ENCODE measurements at places on chromosomes 7 and 10. TPM values are rescaled to one million over a fixed set of nuclear protein-coding genes. Genes with fewer than 3 reads are reported as not detected.

CLDN3 gene
- not detected for total RNA-seq

KIF11 gene
- total RNA-seq: 0.59 TPM

DNA sequence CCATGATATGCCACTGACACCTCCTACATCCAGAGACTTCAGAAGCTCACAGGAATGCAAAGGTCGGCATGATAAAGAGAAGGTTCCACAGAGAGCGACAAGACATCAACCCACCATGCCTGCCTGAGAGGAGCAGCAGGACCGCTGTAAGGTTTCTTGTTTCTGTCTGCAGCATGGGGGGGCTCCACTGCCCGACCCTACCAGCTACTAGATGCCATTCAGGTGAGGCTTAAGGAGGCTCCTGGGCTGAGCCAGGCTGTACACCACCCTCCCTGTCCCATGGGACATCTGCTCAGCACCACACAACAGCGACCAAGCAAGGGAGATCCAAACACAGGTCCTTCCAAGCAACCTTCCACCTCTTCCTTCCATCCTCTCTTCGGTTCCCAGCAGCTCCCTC lies 234.6 kb downstream of the TNS3 start:
- DNase-seq: peak; percentile 41

LEP gene
- 0.30 TPM for total RNA-seq

DNA sequence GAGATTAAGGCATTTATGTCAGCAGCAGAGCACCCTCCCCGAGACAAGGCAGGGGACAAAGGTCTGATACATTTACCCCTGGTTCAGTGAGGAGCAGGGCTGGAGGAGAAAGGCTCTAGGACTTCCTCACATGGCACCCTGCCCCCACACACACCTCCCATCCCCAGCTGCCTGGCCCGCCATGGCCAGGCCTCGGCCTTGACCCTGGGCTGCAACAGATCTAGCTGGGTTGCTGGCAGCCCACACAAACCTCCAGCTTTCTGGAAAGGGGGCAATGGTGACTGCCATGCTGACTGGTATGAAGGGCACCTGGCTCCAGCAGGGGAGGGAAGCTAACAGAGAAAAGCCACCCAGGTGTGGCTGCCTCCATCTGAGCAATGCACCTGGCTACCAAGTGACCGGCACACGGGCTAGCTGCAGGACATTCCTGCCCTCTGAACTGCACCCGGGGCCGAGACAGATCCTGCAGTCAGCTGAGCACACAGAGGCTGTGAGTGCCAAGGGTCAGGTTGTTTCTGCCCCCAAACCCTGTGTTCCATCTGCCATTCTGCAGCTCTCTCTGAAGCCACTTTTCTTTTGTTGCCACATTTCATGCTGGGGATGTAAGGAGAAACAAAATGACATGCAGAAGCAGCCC lies 85.8 kb upstream of the LRRC18 start:
- no peak for DNase-seq

DNA sequence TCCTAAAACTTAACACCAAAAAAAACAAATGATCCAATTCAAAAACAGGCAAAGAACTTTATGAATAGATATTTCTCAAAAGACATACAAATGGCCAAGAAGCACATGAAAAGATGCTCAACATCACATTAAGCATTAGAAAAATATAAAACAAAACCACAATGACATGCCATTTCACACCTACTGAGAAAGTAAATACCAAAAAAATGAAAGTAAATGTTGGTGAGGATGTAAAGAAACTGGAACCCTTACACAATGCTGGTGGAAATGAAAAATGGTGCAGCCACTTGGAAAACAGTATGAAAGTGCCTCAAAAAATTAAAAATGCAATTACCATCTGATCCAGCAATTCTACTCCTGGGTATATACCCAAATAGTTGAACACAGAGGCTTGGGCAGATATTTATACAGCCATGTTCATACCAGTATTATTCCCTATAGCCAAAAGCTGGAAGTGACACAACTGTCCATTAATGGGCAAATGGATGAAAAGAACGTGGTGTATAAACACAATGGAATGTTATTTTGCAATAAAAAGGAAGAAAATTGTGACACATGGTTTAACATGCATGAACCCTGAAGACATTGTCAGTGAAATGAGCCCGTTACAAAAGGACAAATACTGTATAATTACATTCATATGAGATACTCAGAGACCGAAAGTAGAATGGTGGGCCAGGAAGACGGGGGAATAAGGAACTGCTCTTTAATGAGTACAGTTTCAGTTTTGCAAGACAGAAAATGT lies 89.0 kb downstream of the JMJD1C start:
- no peak for DNase-seq

MCU gene
- total RNA-seq: 14.6 TPM

GRCh38 chr7:73865738-73866445 lies 4.9 kb downstream of the TMEM270 start:
- no peak for DNase-seq

GRCh38 chr7:140656548-140657515 lies 15.9 kb upstream of the ADCK2 start:
- DNase-seq: peak; percentile 81

ICA1 gene
- total RNA-seq: 76.0 TPM

- no peak for DNase-seq
Measured at GRCh38 chr10:117663750-117664149, 121.2 kb downstream of the EMX2 start.

MUC12 gene
- total RNA-seq: 0.19 TPM

ABCC2 gene
- total RNA-seq: 0.30 TPM

GRCh38 chr7:33885290-33886148 lies 19.8 kb upstream of the BMPER start:
- no peak for DNase-seq

ASB10 gene
- 17.3 TPM for total RNA-seq

- DNase-seq: no peak
Measured at GRCh38 chr7:55723621-55723941, 139.0 kb downstream of the SEPTIN14 start.

- DNase-seq: peak; percentile 82
Measured at GRCh38 chr7:28685242-28685643, 272.9 kb downstream of the TRIL start.

PAPOLB gene
- total RNA-seq: 0.05 TPM

- DNase-seq: no peak
Measured at GRCh38 chr10:12589791-12590190, 240.4 kb downstream of the CAMK1D start.

GRCh38 chr10:12741360-12741804 lies 260.1 kb downstream of the CCDC3 start:
- DNase-seq: no peak

DNA sequence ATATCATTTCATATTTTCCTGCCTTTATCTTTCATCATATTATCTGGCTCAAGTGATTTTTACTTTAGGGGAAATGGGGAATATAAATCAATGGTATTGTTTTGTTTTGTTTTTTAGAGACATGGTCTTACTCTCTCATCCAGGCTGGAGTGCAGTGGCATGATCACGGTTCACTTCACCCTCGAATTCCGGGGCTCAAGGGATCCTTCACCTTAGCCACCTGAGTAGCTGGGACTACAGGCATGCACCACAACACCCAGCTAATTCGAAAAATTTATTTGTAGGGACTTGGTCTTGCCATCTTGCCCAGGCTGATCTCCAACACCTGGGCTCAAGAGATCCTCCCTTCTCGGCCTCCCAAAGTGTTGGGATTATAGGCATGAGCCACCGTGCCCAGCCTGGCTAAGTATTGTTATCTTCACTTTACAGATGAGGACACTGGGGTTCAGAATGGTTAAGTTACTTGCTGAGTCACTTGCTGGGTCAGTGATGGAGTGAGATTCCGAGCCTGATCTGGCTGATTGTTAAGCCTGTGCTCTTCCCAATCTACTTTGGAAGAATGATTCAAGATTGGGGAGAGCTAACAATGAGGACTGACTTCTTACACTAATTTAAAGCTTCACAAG lies 3.7 kb upstream of the SLC16A9 start:
- no peak for DNase-seq

- no peak for DNase-seq
Measured at GRCh38 chr10:43702213-43702935, 53.7 kb upstream of the ZNF32 start.

DNA sequence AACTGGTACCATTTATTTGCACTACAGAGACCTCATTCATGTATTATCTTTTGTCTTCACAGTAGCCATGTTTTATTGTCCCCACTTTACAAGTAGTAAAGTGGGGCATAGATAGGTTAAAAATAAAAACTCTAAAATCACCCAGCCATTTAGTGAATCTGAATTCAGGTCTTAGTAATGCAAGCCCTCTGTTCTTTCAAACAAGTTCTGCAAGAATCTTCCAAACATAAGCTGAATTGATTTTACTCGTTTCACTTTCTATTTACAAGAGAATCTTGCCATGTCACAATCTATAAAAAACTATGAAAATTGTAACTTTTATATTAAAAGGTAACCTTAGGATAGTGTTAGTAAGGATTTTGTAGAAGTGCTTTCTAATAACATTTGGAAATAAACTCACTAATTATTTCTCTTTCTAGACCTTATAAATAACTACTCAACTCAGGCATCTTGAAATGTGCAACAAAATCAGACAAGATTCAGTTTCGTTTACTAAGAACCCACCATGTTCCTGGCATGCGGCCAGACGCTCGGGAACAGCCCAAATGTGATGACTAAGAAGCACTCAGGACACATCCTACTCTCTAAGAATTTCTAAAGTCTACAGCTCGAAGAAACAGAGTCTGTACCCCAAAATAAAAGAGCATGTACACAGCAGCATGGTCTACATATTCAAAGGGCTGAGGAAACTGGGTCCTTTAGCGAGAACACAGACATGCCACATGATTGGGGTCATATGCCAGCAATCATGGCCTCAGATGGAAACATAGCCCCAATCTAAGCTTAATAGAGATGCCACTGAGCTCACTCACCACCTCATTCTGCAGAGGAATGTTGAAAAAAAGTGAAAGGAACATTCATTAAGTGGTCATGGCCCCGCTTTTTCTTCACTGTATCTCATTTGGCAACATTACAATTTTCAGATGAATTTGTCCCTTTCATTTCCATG lies 167.6 kb downstream of the AMPH start:
- no peak for DNase-seq

- DNase-seq: no peak
Measured at GRCh38 chr7:30479202-30480120, 877 bp upstream of the NOD1 start.

DNA sequence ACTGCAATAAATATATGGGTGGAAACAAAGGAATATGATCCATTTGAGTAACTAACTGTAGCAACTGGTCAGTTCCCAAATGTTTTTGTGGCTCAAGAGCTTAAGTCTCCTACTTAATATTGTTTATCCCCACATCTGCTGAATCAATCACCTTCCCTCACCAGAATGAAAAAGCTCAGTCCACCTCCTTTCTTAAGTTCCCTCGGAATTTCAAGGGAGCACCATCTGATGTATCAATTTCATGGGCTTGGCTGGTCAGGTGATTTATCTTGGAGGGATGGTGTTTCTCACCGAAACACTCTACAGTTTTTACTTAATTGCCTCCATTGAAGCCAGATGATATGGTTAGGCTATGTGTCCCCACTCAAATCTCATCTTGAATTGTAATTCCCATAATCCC lies 176.6 kb downstream of the SEMA3E start:
- DNase-seq: no peak

PRF1 gene
- 1.2 TPM for total RNA-seq

DNA sequence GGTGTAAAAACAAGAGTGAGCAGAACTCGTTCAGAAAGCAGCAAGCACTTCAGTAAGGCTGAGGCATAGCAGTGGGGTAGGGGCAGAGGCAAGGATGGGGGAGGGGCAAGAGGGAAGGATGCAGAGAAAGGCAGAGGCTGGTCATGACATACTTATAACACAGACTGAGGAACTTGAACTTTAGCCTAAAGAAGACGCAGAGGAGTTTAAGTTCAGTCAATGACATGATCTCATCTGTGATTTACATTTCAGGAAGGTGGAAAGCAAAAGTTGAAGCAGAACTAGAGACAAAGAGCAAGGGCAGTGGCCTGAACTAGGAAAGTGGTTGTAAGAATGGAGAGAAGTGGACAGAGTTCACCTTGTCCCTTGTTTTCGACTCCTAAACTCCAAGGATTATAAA lies 15.8 kb downstream of the MACC1 start:
- no peak for DNase-seq

DNA sequence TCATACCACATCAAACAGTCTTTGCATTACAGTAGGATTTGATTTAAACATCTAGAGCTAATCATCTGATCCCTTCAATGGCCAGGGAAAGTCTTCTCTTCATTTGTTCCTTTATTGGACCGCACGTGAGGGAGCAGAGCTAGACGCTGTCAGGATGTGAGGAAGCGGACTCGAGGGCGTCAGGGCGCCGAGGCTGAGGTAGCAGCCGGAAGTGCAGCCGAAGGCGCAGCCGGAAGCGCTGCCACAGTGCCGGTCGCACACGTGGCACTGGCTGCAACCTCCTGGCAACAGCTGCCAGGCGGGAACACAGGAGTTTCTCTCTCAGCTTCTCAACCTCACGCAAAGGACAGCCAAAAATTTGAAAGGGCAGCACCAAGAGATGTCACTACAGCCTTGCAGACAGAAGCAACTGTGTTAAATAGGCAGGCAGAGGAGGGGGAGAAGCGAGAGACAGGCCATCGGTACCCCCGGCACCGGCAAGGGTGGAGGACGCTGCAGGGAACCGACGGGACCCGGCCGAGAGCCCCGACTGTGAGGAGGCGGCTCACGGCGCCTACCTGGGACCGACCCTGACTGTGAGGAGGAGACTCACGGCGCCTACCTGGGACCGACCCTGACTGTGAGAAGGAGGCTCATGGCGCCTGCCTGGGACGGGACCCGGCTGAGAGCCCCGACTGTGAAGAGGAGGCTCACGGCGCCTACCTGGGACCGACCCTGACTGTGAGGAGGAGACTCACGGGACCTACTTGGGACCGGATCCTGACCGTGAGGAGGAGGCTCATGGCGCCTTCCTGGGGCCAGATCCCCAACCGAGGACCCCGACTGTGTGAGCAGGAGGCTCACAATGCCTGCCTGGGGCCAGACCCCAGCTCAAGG lies 32.3 kb downstream of the VIPR2 start:
- DNase-seq: peak; percentile 43

DNA sequence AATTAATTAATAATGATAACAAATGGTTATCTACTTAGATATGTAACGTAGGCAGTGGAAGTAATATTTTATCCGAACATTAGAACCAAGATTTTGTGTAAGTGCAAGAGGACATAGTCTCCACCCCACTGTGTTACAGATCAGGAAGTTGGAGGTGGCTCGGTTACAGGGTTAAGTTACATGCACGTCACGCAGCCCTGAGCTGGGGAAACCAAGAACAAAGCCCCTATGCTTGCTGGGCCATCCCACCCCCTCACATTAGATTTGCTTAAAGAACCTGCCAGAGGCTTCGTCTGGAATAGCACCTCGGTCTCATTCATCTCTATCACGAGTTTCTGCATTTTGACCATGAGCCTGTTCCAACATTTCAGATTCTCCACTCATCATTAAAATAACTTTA lies 214.1 kb downstream of the ADARB2 start:
- no peak for DNase-seq

- DNase-seq: no peak
Measured at GRCh38 chr10:29324220-29324841, 35.5 kb downstream of the LYZL1 start.

- DNase-seq: no peak
Measured at GRCh38 chr7:47661051-47661714, 79.3 kb upstream of the TNS3 start.

DNA sequence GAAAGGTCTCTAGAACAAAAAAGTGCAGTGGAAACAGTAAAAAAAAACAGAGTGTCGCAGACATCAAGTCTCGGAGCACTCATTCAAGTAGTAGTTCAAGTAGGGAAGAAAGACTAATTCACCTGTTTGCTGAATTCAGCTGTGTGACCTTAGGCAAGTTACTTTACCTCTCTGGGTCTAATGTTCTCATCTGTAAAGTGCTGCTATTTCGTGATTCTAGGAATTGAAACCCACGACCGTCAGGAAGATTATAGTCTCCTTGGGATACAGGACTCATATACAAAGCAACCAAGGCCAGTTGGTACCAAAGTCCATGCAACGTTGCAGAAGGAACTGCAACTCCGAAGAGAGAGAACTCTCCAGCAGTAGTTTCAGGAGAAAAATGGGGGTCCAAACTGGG lies 26.1 kb downstream of the PRKCQ start:
- no peak for DNase-seq

Data from cardiac septum (tissue), 1 donor.